ENCODE measurements at places on chromosomes 13 and 19.

DNA sequence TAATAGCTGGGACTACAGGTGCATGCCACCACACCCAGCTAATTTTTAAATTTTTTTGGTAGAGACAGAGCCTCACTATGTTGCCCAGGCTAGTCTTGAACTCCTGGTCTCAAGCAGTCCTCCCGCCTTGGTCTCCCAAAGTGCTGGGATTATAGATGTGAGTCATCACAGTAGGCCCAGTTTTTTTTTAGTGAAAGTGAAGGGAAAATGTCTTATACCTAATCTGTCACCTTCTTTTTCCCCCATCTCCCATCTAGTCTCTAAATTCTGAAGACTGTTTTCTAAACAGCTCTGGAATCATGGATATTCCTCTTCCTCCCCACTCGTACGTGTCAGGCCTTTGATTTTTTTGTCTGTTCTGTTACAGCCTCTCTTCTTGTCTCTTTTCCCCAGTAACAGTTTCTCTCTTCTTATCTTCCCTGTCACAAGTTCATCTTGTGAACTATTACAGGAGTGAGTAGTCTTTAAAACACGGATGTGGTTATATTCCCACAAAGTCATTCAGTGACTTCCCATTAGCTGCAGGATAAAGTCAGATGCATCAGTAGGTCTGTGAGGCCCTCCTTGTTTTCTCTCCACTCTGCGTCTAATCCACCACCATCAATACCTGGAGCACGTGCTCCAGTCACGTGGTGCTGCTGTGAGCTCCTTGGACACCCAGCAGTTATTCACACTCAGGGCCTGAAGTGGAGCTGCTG, 2.9 kb downstream of the CDC16 start:
- DNase-seq: no peak

DNA sequence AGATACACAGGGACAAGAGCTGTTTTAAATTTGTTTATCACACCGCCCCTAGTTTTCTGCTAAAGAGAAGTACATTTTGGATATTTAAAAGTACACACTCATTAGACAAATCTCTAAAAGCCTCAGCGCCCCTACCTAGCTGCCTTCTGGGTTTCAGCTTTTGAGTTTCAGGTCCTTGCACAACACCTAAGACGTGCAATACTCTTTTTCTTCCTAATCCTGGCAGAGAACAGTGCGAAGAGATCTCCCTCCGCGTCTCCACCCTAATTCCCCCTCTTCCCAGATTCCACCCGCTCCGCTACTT, 421 bp upstream of the KLF5 start:
- no peak for DNase-seq

- no peak for DNase-seq
Observed at GRCh38 chr13:59641261-59641660, 522.5 kb downstream of the DIAPH3 start.

- no peak for DNase-seq
Observed at GRCh38 chr13:111324736-111325135, 4.3 kb downstream of the TEX29 start.

DNA sequence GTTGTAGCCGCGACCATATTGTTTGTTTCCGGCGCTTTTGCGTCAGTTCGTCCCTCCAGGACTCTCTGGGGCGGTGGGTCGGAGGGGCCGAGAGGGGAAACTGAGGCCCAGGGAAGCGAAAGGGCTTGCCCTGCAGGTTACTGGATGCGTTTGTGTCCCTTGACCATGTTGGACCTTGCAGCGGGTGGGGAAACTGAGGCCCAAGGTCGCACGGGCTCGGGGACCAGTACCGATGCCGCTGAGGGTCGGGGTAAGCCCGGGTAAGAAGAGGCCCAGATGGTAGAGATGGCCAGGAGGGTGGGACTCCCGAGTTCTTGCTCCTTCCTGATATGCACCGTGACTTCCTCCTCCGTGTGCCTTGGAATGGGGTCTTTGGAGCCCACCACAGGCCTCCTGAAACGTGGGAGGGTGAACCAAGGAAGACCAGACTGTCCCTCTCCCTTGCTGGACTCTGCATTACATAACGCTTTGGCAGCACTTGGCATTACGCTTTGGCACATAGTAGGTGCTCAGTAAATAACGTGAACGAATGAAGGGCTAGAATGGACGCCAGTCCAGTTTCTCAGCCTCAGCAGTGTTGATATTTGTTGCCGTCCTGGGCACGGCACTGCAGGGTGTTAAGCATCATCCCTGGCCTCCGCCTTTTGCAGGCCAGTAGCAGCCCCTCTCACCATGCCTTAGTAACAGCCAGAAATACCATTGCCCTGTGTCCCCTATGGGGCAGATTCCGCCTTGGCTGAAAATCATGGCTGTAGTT, 743 bp downstream of the CHAF1A start:
- DNase-seq: no peak

DNA sequence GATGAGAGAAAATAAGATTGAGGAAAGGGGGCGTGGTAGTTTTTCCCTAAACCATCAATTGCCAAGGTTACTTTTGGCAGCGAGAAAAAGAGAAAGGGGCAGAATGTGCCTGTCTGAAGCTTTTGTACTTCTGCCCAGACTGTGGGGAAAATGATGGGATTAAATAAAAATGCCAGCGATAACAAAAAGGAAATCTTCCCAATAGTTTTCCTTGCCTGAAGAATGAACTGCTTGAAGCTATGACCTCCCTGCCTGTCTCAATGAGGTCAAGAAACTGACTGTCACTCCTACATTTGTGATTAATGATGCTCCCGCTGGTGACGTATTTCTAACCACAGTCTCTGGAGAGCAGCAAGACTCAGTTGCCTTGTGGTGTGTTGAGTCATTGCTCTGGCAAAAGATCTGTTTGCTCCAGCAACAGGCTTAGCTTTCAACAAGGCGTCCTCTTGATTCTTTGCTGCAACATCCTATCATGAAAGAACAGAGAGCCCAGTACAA, 1051.5 kb downstream of the DIAPH3 start:
- DNase-seq: no peak

- DNase-seq: no peak
Observed at GRCh38 chr13:62388515-62388914, 972.9 kb upstream of the PCDH20 start.

GRCh38 chr13:32538143-32538620, 413 bp downstream of the N4BP2L2 start:
- DNase-seq: no peak

GRCh38 chr13:44312834-44313551, 60.6 kb upstream of the SERP2 start:
- DNase-seq: no peak

- no peak for DNase-seq
Observed at GRCh38 chr13:85216576-85216975, 582.6 kb downstream of the SLITRK6 start.

GRCh38 chr13:91119643-91120042, 227.8 kb upstream of the MIR17HG start:
- DNase-seq: no peak

GRCh38 chr19:16585094-16585801, 13.0 kb upstream of the SLC35E1 start:
- no peak for DNase-seq

DNA sequence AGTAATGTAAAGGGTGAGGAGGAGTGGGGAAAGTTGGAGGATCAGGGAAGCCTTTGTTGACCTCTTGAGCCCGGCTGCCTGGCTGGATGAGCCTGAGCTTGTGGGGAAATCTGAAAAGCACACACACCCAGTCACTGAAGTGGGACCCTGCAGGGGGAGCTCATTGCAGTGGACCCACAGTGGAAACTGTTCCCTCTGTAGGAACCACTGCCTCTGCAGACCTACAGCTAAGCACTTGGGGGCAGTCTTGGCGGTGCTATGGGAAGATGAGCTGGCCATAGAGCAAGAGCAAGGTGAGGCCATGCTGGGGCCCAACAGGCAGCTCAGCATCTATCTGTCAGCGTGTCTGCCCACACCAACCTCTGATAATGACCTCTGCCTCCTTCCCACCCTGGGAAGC, 294.8 kb downstream of the TSHZ3 start:
- peak; percentile 26 for DNase-seq

DNA sequence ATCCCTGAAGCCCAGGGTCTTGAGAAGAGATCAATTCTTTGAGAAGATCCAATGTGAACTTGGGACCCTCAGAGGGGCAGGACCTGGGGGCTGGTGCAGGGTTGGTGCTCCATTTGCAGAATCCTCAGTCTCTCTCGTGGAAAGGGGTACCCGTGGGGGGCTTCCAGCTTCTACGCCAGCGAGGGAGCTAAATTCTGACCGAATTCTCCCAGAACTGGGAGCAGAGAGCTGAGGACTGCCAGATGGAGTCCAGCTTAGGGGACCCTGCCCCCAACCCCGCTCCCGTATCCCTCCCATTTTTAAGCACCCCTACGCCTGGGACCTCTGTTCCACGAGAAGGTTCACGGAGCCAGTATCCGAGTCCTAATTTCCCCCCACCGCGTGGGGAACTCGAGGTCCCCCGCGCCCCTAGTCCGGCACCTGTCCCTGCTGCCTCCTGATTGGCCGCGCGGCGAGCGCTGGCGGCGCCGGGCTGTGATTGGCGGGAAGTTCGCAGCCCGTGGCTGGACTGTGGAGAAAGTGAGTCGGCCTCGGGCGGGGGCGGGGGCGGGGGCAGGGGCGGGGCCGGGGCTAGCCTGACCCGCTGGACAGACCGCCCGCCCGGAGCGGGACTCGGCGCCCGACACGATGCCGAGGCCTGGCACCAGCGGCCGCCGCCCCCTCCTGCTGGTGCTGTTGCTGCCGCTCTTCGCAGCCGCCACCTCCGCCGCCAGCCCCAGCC, 4.4 kb upstream of the LTBP4 start:
- peak; percentile 49 for DNase-seq

GRCh38 chr19:34365463-34366401, 736 bp downstream of the GPI start:
- DNase-seq: no peak

- no peak for DNase-seq
Observed at GRCh38 chr13:51794964-51795363, 9.0 kb downstream of the DHRS12 start.

- DNase-seq: no peak
Observed at GRCh38 chr13:33251131-33251661, 34.4 kb downstream of the STARD13 start.

DNA sequence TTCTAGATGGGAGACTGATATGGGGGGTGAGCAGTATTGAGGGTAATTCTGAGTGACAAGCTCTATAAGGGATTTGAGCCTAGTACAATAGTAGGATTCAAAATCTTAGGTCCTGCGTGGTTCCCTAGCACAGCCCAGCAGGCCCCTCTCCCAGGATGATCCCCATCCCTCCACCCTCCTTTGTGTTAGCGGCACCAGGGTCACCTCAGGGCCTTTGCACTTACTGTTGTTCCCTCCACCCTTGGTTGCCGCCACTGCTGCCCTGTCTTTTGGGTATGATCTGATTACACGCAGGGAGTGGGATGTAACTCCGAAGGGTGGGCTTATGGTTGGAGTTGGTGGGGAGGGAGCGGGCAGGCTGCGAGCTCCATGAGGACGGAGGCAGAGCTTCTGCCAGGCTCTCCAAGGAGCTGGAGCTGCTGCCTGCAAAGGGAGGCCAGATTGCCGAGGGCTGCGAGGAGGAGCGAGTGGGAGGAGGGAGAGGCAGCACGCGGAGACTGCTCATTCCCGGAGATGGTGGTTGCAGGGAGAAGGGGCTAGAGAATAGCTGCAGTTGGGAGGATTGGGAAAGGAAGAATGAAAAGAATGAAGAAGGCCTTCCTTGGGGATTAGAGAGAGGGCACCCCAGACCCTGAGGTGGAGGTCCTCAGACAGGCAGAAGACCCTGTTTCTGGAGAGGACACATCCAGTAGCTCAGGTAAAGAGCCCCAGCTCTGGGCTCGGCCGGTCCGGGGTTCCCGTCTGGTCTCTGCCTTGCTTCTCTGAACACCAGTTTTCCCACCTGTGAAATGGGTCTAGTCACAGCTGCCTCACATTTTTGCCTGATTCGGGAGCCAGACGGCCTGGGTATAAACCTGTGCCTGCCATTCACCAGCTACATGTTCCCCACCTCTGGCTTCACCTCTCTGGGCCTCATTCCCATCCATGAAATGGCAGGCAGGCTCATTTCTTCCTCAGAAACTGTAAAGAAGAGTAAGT, 5.2 kb downstream of the NACC1 start:
- no peak for DNase-seq

DNA sequence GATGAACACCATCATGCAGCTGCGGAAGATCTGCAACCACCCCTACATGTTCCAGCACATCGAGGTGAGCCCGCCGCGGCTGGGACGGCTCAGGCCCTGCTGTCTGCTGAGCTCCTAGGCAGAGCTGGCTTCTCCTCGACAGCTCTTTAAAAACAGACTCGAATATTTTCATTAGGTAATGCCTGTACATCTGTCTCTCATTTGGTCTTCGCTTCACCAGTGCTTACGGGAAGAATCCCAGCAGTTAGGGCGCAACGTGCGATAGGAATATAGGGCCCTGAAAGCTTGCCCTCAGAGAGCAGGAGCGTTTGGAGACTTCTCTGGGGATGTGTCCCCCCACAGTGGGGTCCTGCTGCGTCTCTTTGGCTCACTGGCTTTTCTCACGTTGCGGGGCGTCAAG, 63.8 kb upstream of the LDLR start:
- DNase-seq: no peak

DNA sequence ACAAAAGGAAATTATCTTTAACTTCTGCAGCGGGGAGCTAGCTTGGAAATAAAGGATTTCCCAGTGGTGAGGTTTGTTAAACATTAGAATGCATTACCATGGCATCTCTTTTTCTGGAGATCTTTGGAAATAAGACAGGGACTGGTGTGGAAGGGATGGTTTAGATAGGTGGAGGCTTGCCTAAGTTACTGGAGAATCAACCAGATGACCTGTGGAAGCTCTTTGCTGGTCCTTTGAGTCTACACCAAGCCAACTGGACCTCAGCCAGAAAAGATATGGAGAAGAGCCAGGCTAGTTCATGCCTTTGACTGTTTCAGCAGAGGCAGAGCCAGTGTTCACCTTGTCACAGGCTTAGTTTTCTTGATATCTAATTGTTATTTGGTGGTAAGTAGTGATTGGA, 134.7 kb downstream of the KCNRG start:
- DNase-seq: no peak

- no peak for DNase-seq
Observed at GRCh38 chr13:21657538-21657937, 13.3 kb upstream of the FGF9 start.

DNA sequence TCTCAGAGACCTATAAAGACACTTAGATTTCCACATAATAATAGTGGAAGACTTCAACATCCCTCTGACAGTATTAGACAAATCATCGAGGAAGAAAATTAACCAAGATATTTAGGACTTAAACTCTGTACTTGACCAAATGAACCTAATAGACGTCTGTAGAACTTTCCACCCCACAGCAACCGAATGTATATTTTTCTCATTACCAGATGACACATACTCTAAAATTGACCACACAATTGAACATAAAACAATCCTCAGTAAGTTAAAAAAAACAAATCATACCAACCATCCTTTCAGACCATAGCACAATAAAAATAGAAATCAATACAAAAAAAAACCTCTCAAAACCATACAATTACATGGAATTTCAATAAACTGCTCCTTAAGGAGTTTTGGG, 201.0 kb downstream of the POSTN start:
- no peak for DNase-seq
